DMS79 (cell line): ENCODE measurements at places on chromosomes 4 and X.
A peak's percentile ranks its signal among the peaks of the same experiment; 100 is the strongest.

GRCh38 chr4:23993373-23993772, 103.5 kb upstream of the PPARGC1A start:
- DNase-seq, result no peak

DNA sequence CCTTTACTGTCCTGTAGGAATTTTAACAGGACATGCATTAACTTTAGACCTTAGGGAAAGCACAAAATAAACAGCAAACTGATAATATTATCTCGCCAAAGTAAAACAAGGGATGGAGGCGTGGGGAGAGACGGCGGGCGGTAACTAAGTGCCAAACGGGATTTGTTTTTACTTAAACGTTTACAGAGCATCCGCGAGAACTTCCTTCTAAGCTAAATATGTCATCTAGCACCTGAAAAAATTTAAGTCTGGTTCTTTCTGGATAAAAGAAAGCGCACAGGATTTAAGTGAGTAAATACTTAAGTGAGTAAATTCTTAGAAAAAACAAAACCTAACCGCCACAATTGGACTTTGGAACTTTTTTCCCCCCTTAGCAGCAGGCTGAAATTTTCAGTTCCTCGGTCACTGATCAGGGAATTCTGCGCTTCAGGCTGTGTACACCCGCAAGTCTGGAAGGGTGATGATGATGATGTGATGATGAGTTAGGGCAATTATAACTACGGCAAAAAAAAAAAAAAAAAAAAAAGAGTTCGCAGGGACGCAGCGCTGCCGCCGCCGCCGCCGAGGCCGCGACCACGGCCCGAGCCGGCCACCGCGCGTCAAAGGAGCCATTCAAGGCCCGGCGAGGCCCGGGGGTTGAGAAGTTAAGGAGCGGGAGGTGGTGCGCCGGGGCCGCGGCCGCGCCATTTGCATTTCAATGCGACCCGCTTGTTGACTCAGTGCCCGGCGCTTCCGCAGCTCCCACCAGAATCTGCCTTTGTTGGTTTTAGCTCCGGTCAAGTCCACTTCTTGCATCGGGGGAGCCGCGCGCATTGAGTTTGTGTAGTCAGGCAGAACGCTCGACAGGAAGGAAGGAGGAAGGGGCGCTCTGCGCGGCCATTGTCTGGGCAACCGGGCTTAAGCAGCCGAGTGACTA, 108.8 kb downstream of the SPRY1 start:
- DNase-seq, result peak; percentile 27

DNA sequence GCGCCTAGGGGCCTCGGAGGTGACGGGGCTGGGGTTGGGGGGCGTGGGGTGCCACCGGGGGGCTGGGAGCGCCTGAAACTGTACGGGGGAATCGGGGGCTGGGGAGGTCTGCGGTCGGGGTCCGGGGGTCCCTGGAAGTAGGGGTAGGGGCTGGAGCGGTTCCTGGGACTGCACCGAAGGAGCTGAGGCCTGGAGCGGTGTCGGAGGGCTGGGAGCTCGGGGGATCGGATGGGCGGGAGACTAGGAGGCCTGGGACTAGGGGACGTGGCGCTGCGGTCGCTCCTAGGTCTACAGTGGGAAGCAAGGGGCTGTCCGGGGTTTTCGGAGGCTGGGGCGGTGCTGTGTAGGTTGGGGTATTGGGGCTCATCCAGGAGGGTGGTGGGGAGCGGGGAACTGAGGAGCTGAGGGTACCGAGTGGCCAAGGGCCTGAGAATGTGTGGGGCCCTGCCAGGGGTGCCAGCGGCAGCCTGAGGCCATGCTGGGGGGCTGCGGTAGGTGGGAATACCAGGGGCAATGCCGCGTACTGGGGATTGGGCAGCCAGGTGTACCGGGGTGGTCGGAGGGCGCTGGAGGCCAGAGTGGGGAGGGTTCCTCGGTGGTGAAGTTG, 562 bp downstream of the AKAP17A start:
- no peak for DNase-seq

DNA sequence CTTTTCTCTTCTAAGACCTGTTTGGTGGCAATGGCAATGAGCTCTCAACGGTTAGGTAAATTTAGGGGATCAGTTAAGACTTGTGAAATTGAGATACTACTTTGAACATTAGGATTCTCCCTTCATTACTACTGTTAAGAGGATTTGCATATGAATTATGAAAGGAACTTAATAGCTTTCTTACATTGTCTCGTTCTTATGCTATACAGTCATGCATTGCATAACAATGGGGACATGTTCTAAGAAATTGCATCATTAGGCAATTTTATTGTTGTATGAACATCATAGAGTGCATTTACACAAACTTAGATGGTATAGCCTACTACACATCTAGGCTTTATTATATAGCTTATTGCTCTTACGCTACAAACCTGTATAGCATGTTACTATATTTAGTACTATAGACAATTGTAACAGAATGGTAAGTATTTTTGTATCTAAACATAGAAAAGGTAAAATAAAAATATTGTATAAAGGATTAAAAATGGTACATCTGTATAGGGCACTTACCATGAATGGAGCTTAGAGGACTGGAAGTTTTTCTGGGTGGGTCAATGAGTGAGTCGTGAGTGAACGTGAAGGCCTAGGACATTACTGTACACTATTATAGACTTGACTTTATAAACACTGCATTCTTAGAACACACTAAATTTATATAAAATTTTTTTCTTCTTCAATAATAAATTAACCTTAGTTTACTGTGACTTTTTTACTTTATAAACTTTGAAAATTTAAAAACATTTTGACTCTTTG, 62.5 kb downstream of the PAQR3 start:
- no peak for DNase-seq

- no peak for DNase-seq
Measured at GRCh38 chr4:38210396-38211114, 250.4 kb downstream of the PTTG2 start.

DNA sequence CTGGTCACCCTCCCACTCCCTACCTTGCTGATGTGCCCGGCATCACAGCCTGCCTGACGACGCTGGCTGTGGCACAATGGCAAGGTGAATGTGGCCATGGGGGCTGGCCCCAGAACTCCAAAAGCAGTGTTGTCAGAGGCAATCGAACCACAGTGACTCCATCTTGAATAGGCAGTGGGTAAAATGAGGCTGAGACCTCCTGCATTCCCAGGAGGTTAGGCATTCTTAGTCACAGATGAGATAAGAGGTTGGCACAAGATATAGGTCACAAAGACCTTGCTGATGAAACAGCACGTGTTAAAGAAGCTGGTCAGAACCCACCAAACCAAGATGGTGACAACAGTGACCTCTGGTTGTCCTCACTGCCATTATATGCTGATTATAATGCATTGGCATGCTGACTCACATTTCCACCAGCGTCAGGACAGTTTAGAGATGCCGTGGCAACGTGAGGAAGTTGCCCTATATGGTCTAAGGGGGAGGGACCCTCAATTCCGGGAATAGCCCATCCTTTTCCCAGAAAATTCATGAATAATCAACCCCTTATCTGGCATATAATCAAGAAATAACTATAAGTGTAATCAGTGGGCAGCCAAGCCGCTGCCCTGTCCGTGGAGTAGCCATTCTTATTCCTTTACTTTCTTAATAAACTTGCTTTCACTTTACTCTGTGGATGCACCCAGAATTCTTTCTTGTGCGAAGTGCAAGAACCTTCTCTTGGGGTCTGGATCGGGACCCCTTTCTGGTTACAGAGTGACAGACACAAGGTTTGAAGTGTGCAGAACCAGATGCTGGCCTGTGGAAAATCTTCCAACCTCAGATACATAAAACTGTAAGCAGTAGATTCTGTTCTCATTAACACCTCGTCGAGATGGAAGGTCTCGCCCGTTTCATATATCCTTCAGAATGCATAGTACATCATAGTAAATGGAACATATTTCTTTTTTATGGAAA, 26.8 kb upstream of the CLDN24 start:
- no peak for DNase-seq

DNA sequence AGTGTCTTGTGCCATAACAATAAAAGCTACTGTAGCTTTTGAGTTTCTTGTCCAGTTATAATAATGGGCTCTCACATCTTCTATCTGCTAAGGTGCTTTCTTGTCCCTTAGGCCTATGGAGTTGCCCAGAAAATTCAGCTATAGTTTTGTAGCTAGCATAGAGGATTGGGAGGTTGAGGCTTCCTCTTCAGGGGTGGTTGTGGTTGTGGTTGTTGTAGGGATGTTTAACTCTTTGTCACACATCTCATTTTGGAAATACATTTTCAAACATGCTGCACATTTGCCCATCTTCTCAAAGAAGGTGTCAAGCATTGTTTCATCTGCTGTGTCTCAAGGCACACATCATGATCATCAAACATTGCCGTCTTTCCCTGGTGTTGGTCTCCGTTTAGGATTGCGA, 65.0 kb downstream of the ATXN3L start:
- DNase-seq, result no peak

DNA sequence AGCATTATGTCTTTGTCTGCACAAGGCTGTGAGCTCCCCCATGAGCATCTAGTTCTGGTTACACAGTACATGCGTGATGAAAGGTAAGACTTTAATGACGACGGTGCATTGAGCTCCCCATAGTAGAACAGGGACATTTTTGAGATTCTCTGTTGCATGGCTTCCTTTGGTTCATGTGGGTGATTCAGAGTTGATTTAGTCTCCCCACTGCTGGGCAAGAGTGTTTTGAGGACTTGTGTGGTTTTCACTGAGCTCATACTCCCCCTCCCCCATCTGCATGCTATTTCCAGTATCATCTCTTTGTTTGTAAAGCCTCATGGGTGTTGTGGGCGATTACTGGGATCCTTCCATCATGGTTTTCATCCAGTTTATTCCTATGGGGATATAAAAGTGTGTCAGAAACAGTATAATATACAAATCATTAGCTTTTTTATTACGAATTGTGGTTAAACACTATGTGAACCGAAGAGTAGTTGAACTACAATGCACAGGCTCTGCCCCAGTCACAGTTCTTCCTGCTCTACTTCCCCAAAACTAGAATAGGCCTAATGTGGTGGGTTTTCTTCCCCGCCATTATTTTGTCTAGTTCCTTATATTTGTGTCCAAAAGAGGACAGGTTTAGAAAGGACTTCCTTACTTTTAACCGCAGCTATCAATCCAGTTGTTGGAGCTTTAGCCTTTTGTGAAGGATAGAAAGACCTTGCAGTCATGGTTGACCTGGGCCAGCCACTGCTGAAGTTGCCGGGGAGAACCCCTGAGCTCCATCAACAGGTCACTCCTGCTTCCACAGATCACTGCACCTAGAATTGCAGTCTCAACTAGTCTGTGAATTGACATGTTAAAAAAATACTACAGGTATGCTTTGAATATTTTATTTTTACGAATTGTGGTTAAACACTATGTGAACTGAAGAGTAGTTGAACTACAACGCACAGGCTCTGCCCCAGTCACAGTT, 30.4 kb downstream of the KIT start:
- peak; percentile 29 for DNase-seq

DNA sequence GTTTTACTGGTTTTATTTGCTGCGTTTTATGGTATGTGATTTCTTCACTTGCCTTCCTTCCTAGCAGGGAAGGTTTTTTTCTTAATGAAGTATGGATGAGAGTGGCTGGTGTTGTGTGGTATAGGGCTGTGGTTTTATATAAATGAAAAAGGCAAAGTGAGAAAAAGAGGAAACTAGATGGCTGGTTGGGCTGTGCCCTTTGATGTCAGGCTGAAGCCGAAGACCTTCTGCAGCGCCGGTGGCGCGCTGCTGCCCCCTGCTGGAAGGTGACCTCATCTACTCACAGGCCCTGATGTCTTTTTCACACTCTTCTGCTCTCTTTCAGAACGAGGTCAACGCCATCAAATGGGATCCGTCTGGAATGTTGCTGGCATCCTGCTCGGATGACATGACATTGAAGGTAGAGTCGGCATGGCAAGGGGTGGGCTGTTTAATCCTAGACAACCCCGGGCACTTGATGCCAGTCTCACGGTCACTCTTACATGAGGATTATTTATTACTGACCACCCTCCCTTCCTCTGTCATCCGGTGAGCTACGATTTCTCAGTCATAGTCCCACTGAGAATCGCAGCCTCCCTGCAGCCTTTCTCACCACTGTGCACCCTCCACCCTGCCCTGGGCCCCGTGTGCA, 56.6 kb downstream of the GPR143 start:
- DNase-seq, result peak; percentile 21

DNA sequence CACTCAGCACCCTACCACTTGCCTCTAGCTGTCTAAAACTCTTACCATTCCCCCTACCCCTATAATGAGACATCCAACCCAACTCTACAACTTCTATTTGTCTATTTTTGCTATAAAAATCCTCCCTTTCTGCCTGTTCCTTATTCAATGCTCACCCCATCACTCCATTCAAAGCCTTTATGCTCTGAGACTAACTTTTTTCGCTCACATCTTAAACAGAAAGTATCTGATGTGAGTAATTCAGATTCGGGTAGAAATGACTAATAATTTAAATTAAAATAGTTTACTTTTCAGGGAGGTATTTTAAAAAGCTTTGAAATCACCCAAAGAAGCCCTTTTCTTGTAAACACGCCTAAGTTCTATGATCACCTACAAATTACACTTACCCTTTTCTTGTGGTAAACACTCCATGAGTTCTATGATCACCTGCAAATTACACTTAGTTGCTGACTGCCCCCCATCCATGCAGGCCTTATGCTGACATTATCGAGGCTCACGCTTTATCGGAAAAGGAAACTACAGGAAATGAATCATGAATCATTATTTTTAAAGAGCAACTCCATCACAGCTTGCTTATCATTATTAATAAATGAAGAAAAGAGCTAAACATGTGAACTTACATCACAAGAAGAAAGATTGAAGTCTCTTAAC, 168.7 kb upstream of the PPP1R2C start:
- no peak for DNase-seq

GRCh38 chrX:39159921-39160507, 358.8 kb downstream of the MID1IP1 start:
- no peak for DNase-seq

- DNase-seq, result peak; percentile 44
Measured at GRCh38 chr4:52643785-52644244, 15.3 kb downstream of the USP46 start.

- no peak for DNase-seq
Measured at GRCh38 chr4:150942539-150942938, 72.5 kb downstream of the LRBA start.

DNA sequence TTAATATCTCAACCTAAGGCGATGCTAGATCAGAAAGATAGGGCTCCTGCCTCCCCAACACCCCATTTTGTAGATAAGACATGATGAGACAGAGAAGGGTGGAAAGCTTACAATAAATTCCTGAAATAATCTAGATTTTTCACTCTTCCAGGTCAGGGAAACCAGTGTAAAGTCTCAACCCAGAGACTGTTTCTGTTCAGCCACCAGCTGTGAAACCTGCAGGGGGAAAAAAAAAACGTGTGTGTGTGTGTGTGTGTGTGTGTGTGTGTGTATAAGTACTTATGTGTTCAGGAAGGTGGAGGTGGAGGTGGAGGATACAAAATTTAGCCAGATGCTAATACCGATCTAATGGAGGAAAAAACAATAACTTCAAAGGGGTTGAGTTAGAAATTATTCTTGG, 773 bp upstream of the ITM2A start:
- DNase-seq, result no peak

- no peak for DNase-seq
Measured at GRCh38 chrX:154409222-154409871, at the start of gene DNASE1L1. Gene DNASE1L1, minus strand, starts transcription at chrX:154409254. Its CDS starts 3,686 bp downstream, at chrX:154405568.

- DNase-seq, result no peak
Measured at GRCh38 chr4:5217421-5217820, 166.1 kb downstream of the STK32B start.
